ENCODE measurements at places on chromosomes 2 and 18. TPM values are rescaled to one million over a fixed set of nuclear protein-coding genes. Genes with fewer than 3 reads are reported as not detected.

Gene CD8A
- total RNA-seq, result 0.88 TPM

Gene LRP2
- total RNA-seq, result 3.8 TPM

Gene OSBPL6
- 18.8 TPM for total RNA-seq

Gene PARD6G
- total RNA-seq, result 11.8 TPM

Gene ERICH2
- 3.9 TPM for total RNA-seq

Gene OXER1
- total RNA-seq, result 1.1 TPM

Gene PID1
- total RNA-seq, result 41.4 TPM

Gene ABCG5
- 0.10 TPM for total RNA-seq

Gene AFF3
- 44.6 TPM for total RNA-seq

Gene SKOR2
- total RNA-seq, result 1.3 TPM

Gene GAL3ST2
- 0.50 TPM for total RNA-seq

Gene RNU2-63P
- total RNA-seq, result 30.7 TPM

- peaks cover 29% of the 10 kb centered on the region for H3K4me1 ChIP-seq
- peak overlapping the region; percentile 59 for H3K4me3 ChIP-seq
- DNase-seq, result no peak
- H3K27me3 ChIP-seq, result no peaks in the 10 kb centered on the region
- no peak overlapping the region for H3K27ac ChIP-seq
- H3K36me3 ChIP-seq, result peaks cover 13% of the 10 kb centered on the region
Observed at GRCh38 chr18:79986726-79987125, 1.6 kb downstream of the TXNL4A start.

GRCh38 chr2:28080911-28081310 lies 190.4 kb downstream of the BABAM2 start:
- no peaks in the 10 kb centered on the region for H3K36me3 ChIP-seq
- H3K27ac ChIP-seq, result no peak overlapping the region
- no peak overlapping the region for H3K4me3 ChIP-seq
- DNase-seq, result no peak

- peaks cover 3% of the 10 kb centered on the region for H3K36me3 ChIP-seq
- no peaks in the 10 kb centered on the region for H3K4me1 ChIP-seq
- no peak overlapping the region for H3K4me3 ChIP-seq
- H3K27me3 ChIP-seq, result no peaks in the 10 kb centered on the region
- no peak overlapping the region for H3K27ac ChIP-seq
Observed at GRCh38 chr2:53769318-53769945, 1.8 kb downstream of the CHAC2 start.

GRCh38 chr2:76867854-76868253 lies 654.3 kb downstream of the LRRTM4 start:
- DNase-seq, result no peak
- no peaks in the 10 kb centered on the region for H3K36me3 ChIP-seq
- no peak overlapping the region for H3K4me3 ChIP-seq
- H3K27me3 ChIP-seq, result no peaks in the 10 kb centered on the region

DNA sequence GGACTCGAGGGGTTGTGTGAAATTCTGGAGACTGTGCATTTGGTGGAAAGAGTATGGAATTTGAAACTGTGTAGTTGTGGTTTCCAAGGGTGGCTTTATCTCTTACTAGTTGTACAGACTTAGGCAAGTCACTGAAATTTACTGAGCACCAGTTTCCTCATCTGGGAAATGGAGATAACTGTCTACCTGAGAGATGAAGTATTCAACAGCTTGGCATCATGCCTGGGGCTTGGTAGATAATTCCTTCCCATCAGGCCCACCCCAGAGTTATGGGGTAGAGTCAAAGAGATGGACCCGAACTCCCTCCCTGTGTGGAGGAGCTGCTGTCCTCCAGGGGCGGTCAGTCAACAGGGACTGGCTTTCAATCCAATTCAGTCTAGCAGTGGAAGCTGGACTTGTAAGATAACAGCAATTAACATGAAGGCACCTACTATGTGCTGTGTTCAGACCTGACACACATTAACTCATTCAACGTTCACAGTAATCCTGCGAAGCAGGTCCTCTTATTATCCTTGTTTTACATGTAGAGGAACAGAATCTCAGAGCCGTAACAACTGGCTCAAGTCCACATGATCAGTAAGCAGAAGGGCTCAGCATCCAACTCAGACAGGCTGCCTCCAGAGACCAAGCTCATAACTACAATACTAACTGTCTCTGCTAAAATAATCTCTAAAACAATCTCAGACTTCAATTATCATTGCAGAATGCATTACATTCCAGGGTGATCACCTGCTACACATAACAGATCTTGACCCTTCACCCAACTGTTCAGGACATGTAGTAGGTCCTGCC lies 432.1 kb downstream of the LPIN1 start:
- no peak overlapping the region for H3K27ac ChIP-seq
- DNase-seq, result no peak
- no peaks in the 10 kb centered on the region for H3K27me3 ChIP-seq
- H3K4me3 ChIP-seq, result no peak overlapping the region
- H3K36me3 ChIP-seq, result no peaks in the 10 kb centered on the region

- H3K27me3 ChIP-seq, result peaks cover 6% of the 10 kb centered on the region
- H3K4me1 ChIP-seq, result peaks cover 21% of the 10 kb centered on the region
- H3K4me3 ChIP-seq, result no peak overlapping the region
- no peak overlapping the region for H3K27ac ChIP-seq
Observed at GRCh38 chr18:46068763-46069162, 3.3 kb downstream of the PSTPIP2 start.

DNA sequence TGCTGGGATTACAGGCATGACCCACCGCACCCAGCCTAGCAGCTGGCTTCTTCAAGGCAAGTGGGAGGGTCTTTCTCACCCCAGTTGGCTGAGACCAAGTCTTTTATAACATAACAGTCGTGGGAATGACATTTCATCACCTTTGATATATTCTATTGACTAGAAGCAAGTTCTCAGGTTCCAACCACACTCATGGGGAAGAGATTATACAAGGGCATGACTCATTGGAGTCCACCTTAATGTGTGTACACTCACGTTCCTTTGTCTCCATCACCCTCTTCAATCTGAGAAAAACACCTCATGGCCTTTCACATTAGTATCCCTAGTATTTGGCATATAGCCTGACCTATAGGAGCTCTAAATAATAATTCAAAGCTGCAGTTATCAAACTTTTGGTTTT lies 2.8 kb upstream of the BBS5 start:
- H3K27ac ChIP-seq, result no peak overlapping the region
- H3K36me3 ChIP-seq, result no peaks in the 10 kb centered on the region
- H3K4me3 ChIP-seq, result no peak overlapping the region
- no peaks in the 10 kb centered on the region for H3K27me3 ChIP-seq
- DNase-seq, result no peak
- peaks cover 9% of the 10 kb centered on the region for H3K4me1 ChIP-seq

GRCh38 chr18:36323421-36323820 lies 25.9 kb downstream of the FHOD3 start:
- H3K27ac ChIP-seq, result no peak overlapping the region
- H3K27me3 ChIP-seq, result no peaks in the 10 kb centered on the region
- DNase-seq, result no peak
- no peaks in the 10 kb centered on the region for H3K4me1 ChIP-seq
- H3K4me3 ChIP-seq, result no peak overlapping the region
- no peaks in the 10 kb centered on the region for H3K36me3 ChIP-seq

GRCh38 chr2:70442301-70443077 lies 111.1 kb downstream of the TGFA start:
- H3K4me1 ChIP-seq, result no peaks in the 10 kb centered on the region
- no peak overlapping the region for H3K4me3 ChIP-seq
- no peaks in the 10 kb centered on the region for H3K36me3 ChIP-seq
- no peak overlapping the region for H3K27ac ChIP-seq

DNA sequence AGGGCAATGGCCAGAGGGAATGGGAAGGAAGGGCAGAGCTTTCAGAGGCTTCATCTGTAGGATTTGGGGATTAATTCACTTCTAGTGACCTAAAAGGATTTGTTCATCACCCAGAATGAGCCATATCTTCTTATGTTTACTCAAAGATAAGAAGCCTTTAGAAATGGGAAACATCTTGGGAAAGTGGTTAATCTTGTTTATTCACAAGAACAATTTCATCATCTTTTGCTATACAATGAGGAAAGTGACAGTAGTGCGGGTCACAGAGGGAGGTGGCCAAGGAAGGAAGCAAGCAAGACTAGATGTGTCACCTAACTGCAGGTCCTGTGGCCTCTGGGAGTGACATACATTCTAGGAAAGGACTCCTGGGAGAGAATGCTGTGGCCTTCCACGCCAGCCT lies 140.4 kb upstream of the ALPP start:
- no peak overlapping the region for H3K27ac ChIP-seq
- DNase-seq, result no peak
- peaks cover 11% of the 10 kb centered on the region for H3K4me1 ChIP-seq
- peaks cover 3% of the 10 kb centered on the region for H3K36me3 ChIP-seq

GRCh38 chr2:239245107-239245506 lies 155.7 kb downstream of the HDAC4 start:
- no peak overlapping the region for H3K27ac ChIP-seq
- peaks cover 56% of the 10 kb centered on the region for H3K4me1 ChIP-seq
- no peaks in the 10 kb centered on the region for H3K27me3 ChIP-seq
- no peak overlapping the region for H3K4me3 ChIP-seq

GRCh38 chr2:25402477-25402876 lies 60.8 kb upstream of the DNMT3A start:
- no peaks in the 10 kb centered on the region for H3K36me3 ChIP-seq
- H3K4me1 ChIP-seq, result peaks cover 10% of the 10 kb centered on the region

GRCh38 chr18:70419526-70419925 lies 130.7 kb downstream of the SOCS6 start:
- H3K27ac ChIP-seq, result no peak overlapping the region
- no peaks in the 10 kb centered on the region for H3K27me3 ChIP-seq
- DNase-seq, result no peak
- no peaks in the 10 kb centered on the region for H3K4me1 ChIP-seq
- H3K36me3 ChIP-seq, result no peaks in the 10 kb centered on the region

GRCh38 chr2:223185638-223186037 lies 133.6 kb downstream of the KCNE4 start:
- H3K36me3 ChIP-seq, result no peaks in the 10 kb centered on the region
- H3K4me1 ChIP-seq, result no peaks in the 10 kb centered on the region
- H3K27me3 ChIP-seq, result no peaks in the 10 kb centered on the region
- no peak for DNase-seq
- H3K27ac ChIP-seq, result no peak overlapping the region

DNA sequence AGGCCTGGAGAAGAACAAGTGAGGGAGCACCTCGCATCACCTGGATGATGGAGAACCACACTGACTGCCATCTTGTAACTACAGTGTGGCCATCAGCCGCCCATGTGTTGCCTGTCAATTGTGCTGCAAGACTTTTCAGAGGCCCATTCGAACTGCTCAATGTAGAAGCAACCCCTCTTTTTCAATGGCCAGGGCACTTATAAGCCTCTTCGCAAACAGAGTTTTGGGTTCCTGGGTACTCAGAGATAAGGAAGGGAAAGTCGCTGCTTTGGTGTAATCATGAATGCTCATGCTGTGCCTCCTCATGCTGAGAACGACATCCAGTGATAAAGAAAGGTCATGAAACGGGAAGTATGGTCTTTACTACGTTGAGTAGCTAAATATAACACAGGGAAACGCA lies 143.9 kb upstream of the SLC39A10 start:
- no peak for DNase-seq
- no peaks in the 10 kb centered on the region for H3K27me3 ChIP-seq
- no peaks in the 10 kb centered on the region for H3K4me1 ChIP-seq
- no peaks in the 10 kb centered on the region for H3K36me3 ChIP-seq

GRCh38 chr2:239857591-239857990 lies 167.6 kb downstream of the NDUFA10 start:
- no peaks in the 10 kb centered on the region for H3K4me1 ChIP-seq
- no peak for DNase-seq
- H3K4me3 ChIP-seq, result no peak overlapping the region
- no peaks in the 10 kb centered on the region for H3K27me3 ChIP-seq
- H3K27ac ChIP-seq, result no peak overlapping the region

GRCh38 chr2:117832905-117833613 lies 18.6 kb downstream of the DDX18 start:
- no peaks in the 10 kb centered on the region for H3K27me3 ChIP-seq
- H3K36me3 ChIP-seq, result peaks cover 10% of the 10 kb centered on the region
- no peak overlapping the region for H3K4me3 ChIP-seq
- no peak for DNase-seq
- peaks cover 17% of the 10 kb centered on the region for H3K4me1 ChIP-seq
- no peak overlapping the region for H3K27ac ChIP-seq

- no peak for DNase-seq
- no peaks in the 10 kb centered on the region for H3K27me3 ChIP-seq
- H3K36me3 ChIP-seq, result no peaks in the 10 kb centered on the region
- no peak overlapping the region for H3K4me3 ChIP-seq
Observed at GRCh38 chr2:144235050-144235449, 284.9 kb downstream of the ZEB2 start.

- H3K4me3 ChIP-seq, result no peak overlapping the region
- peaks cover 4% of the 10 kb centered on the region for H3K36me3 ChIP-seq
- H3K4me1 ChIP-seq, result peaks cover 19% of the 10 kb centered on the region
- peak; percentile 32 for DNase-seq
- H3K27ac ChIP-seq, result no peak overlapping the region
- no peaks in the 10 kb centered on the region for H3K27me3 ChIP-seq
Observed at GRCh38 chr2:236369661-236370062, 105.5 kb upstream of the ASB18 start.

DNA sequence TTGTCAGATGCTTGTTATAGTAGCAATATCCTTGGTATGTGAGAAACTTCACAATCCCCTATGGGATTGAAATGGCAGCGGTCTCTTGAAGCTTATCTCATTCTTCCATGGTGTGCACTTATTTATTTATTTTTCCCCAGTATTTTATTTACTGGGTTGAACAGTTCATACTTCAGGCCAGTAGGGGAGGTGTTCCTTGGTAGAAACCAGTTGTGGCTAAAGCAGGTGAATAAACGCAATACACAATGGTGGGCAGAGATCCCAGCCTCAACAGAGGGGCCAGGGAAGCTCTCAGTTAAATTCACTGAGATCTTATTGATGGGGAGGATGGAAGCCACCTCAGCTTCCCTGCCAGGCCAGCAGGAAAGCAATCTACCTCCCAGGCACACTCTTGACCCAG lies 93.7 kb upstream of the SRD5A2 start:
- H3K27ac ChIP-seq, result no peak overlapping the region
- DNase-seq, result no peak
- no peaks in the 10 kb centered on the region for H3K36me3 ChIP-seq
- H3K4me3 ChIP-seq, result no peak overlapping the region
- H3K4me1 ChIP-seq, result no peaks in the 10 kb centered on the region

- no peak overlapping the region for H3K4me3 ChIP-seq
- H3K27ac ChIP-seq, result no peak overlapping the region
- H3K4me1 ChIP-seq, result no peaks in the 10 kb centered on the region
- H3K36me3 ChIP-seq, result no peaks in the 10 kb centered on the region
- H3K27me3 ChIP-seq, result no peaks in the 10 kb centered on the region
Observed at GRCh38 chr2:134911400-134911785, 7.2 kb upstream of the CCNT2 start.

- no peaks in the 10 kb centered on the region for H3K36me3 ChIP-seq
- no peaks in the 10 kb centered on the region for H3K27me3 ChIP-seq
- no peaks in the 10 kb centered on the region for H3K4me1 ChIP-seq
Observed at GRCh38 chr18:49321271-49321670, 139.2 kb downstream of the DYM start.

GRCh38 chr2:99104006-99104405 lies 37.5 kb upstream of the C2orf15 start:
- H3K4me1 ChIP-seq, result no peaks in the 10 kb centered on the region
- no peak overlapping the region for H3K27ac ChIP-seq
- no peaks in the 10 kb centered on the region for H3K36me3 ChIP-seq
- no peaks in the 10 kb centered on the region for H3K27me3 ChIP-seq

GRCh38 chr2:211228559-211228958 lies 672.2 kb downstream of the CPS1 start:
- H3K36me3 ChIP-seq, result no peaks in the 10 kb centered on the region
- no peak for DNase-seq
- H3K27me3 ChIP-seq, result no peaks in the 10 kb centered on the region
- no peak overlapping the region for H3K27ac ChIP-seq
- H3K4me1 ChIP-seq, result no peaks in the 10 kb centered on the region
- H3K4me3 ChIP-seq, result no peak overlapping the region

- no peaks in the 10 kb centered on the region for H3K36me3 ChIP-seq
- H3K4me3 ChIP-seq, result no peak overlapping the region
- peaks cover 9% of the 10 kb centered on the region for H3K4me1 ChIP-seq
- peak; percentile 61 for DNase-seq
- peak overlapping the region; percentile 27 for H3K27ac ChIP-seq
Observed at GRCh38 chr18:44917216-44918141, 236.8 kb downstream of the SETBP1 start.

All from spinal cord (tissue), 10 donors.